ENCODE measurements at places on chromosomes 7 and 10.

- no peak for DNase-seq
These were observed 56.6 kb upstream of the PTN start for GRCh38 chr7:137399827-137400823.

DNA sequence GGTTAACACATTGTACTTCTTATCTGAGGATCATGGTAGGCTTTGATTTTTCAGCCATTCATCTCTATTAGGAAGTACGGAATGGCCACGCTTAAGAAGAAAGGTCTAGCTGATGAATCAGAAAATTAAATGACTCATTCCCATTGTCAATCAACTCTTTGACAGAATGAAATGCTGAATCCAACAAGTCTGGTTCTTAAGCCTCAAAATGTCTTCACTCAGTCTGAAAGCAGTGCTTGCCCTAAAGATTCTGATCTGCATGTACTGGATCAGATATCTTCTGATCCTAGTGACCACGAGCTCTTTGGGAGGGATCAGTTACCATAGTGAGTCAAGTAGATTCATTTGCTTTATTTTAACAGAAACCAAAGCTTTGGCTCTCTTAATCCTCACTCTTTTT lies 5.7 kb upstream of the CELF2 start:
- DNase-seq, result no peak

DNA sequence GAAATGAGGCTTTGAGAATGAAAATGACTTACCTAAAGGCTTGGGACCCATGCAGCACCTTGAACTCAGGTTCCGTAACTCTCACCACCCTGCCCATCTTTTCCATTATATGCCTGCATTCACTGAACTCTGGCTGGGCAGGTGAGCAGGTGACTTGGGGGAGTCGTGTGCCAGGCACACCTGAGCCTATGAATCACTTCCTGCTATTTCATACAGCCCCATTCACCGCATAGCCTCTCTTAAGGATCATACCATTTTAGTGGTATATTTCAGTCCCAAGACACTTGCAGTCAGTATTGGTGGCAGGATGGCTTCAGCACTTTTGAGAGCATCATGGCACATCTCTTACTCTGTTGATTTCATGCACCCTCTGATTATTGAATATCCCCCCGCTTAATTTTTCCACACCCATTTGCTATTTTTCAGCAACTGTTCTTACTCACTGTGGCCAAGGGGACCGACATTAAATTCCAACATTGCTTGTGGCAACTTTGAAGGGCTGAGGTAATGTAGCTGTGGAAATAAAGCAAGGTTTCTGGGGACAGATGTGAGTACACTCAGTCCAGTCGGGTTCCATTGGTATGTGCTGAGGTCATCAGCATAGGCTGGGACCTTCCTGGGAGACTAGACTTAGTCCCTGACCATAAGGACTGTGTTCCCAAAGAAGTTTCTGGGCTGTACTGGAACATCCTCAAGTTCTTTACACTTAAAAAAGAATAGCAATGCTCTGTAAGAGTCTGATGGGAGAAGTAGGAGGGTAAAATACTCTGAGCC lies 39.8 kb upstream of the ZNF438 start:
- DNase-seq, result no peak

DNA sequence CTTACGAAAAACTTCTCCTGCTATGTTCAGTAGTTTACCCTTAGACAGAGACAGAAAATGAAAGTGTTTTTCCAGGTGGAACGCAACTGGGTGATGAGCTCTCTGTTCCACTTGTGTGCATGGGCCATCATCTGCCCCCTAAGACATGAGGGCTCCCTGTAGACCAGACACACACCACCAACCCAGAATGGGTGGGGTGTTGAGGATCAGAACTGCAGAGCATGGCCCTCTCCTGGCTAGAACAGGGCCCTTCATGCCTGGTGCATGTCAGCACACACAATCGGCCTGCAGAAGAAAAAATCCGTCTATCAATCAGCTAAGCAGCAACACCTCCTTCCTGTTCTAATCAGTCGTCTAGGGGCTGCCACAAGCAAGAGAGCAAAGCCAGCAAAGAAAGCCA lies 186.2 kb upstream of the INHBA start:
- no peak for DNase-seq

GRCh38 chr10:77230194-77230593 lies 407.4 kb downstream of the KCNMA1 start:
- DNase-seq, result no peak
